ENCODE measurements at places on chromosomes 3 and 15.

GRCh38 chr3:13280122-13280790 is 139.9 kb downstream of the NUP210 start:
- DNase-seq = no peak

DNA sequence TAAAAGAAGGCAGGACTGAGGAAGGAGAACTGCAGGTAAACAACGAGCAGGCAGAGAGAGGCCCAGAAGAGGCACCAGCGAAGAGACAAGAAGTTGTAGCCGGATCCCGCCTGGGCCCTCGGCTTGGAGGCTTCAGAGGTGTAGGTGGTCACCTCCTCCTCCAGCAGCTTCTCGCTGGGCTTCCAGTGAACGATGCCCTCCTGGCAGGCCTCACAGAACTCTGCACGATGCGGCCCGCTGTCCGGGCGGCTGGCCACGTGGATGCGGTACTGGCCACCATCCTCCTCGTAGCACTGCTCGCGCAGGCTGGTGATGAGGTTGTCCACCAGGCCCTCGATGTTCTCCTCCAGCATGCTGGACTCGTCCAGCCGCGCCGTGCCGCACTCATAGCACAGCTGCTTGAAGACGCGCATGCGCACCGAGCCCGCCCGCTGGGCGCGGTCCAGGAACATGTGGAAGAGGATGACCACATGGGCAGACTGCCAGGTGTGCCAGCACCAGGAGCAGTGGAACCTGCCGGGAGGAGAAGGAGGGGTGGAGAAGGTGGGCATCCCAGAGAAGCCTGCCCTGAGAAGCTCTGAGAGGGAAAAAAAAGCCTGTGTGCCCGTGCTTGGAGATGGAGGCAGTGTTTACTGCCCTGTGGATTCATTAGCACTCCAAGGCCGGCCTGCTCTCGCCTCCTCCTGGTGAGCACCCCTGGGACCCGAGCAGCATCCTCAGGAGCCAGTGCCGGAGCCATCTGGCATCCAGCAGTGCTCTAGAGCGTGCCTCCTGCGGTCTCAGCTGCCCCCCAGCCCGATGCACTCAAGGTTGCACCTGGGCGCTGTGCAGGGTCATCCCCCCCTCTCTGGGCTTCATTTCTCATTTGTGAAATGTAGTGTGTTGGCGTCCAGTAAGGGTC is 3.6 kb downstream of the RTP2 start:
- DNase-seq = no peak

DNA sequence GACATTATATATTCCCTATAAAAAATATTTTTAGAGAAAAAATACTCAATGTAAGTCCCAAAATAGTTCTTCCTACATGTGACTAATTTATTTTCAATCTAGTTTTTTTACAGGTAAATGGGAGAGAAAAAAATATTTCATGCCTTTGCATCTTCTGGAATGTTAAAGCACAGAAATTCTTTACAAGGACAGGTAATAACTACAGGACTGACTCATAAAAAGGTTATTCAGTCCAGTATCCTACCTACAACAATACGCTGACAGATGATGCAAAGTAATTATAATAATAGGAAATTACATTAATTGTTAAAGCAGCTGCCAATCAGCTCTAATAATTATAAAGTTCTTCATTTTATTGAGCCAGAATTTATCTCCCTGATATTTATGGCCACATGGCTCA is 147.5 kb downstream of the MYO9A start:
- DNase-seq = no peak

GRCh38 chr3:56060521-56061278 is 407.6 kb downstream of the ERC2 start:
- no peak for DNase-seq

DNA sequence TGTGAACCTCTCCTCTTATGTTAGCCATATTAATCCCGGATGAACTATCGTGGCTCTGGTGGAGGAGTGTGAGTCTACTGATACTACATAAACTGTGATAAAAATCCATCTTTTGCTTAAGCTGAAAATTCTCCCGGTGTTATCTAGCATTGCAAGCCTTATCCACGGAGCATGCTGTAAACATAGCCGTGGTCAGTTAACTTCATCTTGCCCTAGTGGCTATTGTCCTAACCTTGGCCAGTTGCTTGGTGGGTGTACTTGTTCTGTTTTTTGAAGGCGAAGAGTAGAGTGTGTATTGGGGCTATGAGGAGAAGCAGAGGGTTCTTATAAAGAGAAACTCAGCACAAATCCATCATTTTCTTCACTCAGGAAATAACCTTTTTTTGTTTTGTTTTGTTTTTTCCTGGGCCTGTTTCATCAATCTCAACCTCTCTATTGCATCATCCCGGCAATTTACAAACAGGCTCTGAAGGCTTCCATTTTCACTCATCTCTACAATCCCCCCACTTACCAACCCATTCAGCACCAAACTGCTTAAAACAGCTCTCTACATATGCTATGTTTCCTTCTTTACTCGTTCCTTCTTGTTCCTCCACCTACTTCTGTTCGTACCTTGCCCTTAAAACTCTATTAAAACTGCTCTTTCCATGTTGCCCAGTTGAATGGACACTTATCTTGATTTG is 135.5 kb upstream of the PTX3 start:
- no peak for DNase-seq

GRCh38 chr15:89442671-89443307 is 53.6 kb downstream of the RHCG start:
- DNase-seq = peak; percentile 53

GRCh38 chr15:95620934-95621579 is 709.4 kb upstream of the NR2F2 start:
- no peak for DNase-seq

- DNase-seq = no peak
These were observed 230.2 kb downstream of the CPNE4 start for GRCh38 chr3:131804565-131805133.

- peak; percentile 26 for DNase-seq
These were observed 4.0 kb downstream of the GCSAM start for GRCh38 chr3:112128843-112129727.

GRCh38 chr15:77010312-77010686 is 15.4 kb downstream of the PSTPIP1 start:
- no peak for DNase-seq

DNA sequence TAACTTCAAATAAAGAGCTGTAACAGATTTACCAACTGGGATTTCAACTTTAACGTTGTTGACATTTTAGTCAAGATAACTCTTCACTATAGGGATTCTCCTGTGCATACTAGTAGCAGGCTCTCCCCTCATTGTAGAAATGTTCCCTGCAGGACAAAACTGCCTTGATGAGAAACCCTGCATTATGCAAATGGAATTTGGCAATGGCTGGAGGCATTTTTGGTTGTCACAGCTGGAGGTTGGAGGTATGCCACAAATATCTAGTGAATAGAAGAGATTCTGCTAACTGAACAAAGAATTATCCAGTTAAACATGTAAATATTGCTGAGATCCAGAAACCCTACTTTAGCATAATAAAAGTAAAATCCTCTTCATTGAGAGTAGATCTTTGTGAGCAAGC is 928.8 kb upstream of the ALCAM start:
- DNase-seq = no peak

GRCh38 chr3:32411442-32411841 is 19.8 kb downstream of the CMTM7 start:
- no peak for DNase-seq

DNA sequence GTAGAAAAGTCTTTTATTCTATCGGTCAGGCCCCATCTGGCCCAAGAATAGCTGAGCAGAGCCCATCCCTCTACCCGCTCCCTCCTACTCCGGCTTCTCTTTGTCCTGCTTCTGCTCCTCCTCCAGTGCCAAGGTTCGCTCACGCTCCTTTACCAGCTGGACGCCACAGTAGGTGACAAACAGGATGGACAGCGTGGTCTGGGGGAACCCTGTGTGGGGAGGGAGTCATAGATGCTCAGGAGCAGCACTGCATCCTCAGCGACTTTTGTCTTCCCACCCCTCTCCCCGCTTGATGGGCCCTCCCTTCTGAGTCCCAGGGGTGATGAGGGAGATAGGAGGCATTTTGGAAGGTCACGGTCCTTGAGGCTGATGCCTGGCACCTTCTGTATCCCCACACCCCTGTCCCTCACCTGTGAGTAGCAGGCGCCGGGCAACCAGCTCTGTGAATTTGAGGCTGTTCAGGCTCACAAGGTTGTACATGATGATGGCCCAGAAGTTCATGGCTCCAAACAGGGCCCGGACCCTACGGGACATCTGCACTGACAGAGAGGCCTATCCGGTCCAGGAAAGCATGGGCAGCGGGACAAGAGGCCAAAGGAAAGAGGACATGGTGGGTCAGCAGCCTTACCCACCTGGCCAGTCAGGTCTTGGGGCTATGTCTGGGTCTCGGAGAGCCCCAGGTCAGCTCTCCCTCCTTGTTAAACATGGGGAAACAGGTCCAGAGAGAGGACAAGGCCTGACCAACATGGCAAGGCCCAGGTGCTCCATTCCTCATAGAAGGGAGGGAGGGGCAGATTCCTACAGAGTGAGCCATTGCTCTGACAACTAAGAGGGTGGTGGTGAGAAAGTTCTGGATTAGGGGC is 7.6 kb downstream of the KLHL40 start:
- no peak for DNase-seq

DNA sequence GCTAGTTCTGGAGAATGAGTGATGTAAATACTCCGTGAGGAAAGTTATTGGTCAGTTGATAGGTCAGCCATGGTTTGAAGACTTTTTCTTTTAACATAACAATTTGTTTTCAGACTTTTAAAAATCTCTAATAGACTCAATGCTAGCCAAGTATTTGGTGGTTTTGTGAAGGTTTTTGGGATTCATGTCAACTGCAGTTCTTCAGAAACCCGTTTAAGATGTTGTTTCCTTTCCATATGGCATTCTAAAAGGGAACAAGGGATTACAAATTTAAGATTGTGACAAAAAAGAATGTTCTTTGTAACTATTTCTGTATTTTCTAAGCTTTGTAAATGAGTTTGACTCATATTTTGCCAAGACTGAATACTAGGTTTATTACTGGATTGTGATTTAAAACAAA is 281.7 kb upstream of the COL8A1 start:
- DNase-seq = no peak

GRCh38 chr3:193996221-193996620 is 139.7 kb upstream of the HES1 start:
- no peak for DNase-seq

GRCh38 chr3:116148881-116149851 is 296.1 kb downstream of the LSAMP start:
- DNase-seq = no peak

Data from stimulated activated CD4-positive, alpha-beta T cell treated with anti-CD3 and anti-CD28 coated beads, Interleukin-4, amount 100 ng/mL, for 48 hours (primary cell).